Activated CD4-positive, alpha-beta T cell treated with anti-CD3 and anti-CD28 coated beads, Interleukin-2, amount 50 U/mL, for 4 hours (primary cell): ENCODE measurements at places on chromosomes 2 and 18.

DNA sequence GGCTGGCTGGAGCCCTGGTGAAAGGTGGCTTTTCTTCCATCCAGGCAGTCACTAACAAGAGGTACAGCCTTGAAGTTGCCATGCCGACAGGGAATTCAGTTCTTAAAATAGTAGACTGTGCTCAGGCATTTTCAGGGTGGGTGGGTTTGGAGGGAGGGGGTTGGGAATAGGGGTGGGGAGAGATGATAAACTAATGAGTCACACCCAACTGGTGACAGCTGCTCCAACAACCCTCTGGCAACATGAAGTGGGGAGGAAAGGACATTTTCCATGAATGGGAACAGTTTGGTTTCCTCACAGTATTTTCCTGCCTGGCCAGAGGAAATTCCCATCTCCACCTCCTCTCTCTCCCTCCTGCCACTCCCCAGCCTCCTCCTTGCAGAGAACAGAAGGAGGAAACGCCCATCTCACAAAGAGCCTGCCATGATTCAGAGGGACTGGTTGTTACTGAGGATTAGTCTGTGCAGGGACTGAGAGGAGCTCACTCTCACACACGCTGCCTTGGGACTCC, 113.0 kb upstream of the SLC1A4 start:
- no peak for DNase-seq

DNA sequence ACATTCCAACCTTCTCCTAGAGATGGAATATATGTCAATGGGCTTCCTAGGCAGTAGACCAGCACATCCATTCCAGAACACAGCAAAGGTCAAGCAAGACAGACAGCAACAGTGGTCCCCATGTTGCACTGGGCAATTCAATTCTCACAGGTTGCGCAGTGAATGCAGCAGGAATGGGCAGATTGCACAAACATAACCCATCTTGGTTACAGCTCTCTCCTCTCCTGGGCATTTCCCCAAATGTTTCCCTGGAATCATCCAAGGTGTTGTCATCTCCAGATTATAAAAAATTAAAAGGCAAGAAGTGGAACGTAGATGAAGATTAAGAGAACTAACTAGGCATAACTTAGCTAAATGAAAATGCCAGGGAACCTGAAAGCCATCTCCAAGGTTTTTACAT, 265.8 kb upstream of the SLC14A2 start:
- no peak for DNase-seq

DNA sequence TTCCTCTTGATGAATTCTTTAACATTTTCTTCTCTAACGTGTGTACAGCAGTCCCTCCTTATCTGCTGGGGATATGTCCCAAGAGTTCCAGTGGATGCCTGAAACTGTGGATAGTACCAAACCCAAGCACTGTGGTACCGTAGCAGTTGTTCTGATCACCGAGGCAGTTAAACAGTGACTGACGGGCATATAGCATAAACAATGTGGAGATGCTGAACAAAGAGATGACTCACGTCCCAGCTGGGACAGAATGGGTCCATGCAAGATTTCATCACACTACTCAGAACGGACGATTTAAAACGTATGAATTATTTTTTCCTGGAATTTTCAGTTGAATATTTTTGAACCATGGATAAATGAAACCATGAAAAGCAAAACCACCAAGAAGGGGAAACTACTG, 54.5 kb upstream of the SPAG16 start:
- no peak for DNase-seq

GRCh38 chr2:121529439-121530211, 1.1 kb upstream of the RNU4ATAC start:
- DNase-seq: no peak

GRCh38 chr2:75568174-75568573, 7.4 kb upstream of the EVA1A start:
- DNase-seq: no peak

DNA sequence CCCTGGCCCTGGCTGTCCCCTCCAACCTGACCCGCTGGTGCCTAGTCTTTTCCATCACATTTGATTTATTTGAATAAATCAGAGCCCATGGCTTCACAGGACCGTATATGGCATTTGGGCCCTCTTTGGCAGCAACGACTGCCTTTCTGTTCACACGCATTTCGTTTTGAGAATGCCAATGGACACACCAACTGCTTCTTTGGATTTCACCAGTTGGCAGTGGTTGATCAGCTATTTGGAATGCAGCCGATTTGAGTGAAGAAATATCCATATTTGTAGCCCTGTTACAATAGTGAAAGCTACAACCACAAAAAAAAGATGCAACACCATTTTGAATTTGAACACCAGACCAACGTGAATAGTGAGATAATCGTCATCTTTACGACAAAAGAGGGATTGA, 56.5 kb downstream of the GNAL start:
- DNase-seq: no peak

GRCh38 chr2:172734711-172735581, 699 bp upstream of the RAPGEF4 start:
- no peak for DNase-seq

DNA sequence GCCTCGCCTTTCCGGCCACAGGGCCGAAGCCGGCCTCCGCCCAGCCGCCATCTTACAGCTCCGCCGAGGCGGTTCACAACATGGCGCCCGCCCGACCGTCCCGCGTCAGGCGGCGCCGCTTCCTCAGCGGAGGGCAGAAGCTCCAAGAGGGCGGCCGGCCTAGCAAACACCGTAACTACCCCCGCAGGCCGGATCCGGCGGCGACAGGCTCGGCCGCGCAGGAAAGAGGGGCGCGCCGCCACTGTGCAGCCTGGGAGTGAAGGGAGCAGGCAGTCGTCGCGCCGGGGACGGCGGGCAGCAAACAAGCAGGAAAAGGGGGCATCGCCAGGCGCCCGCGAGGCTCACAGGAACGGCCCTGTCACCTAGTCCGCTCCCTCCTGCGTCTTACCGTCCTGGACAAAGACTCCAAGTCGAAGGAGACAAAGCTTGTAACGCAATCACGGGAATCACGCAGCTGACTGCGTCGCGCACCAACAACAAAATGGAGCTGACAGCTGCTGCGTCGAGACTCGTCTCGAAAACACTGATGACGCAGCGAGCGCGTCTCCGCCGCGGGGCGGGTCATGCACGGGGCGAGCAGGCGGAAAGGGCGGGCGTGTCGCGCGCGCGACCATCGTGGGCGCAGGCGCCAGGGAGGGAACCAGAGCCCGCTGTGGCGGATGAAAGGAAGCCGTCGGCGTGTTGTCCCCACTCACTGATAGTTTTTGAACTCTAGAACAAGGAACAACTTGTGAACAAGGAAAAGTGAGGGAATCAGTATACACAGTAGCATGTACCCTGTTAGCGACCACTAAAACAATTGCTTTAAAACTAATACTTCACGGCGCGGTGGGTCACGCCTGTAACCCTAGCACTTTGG, at the start of gene CLK1:
TSS of gene CLK1 (minus strand) at position 483 of the 859 bp plus-strand sequence. CDS start 2,796 bp downstream, outside the sequence.
- peak; percentile 96 for DNase-seq
